ENCODE measurements at places on chromosomes 16 and 17. TPM values are rescaled to one million over a fixed set of nuclear protein-coding genes. Genes with fewer than 3 reads are reported as not detected.
A peak's percentile ranks its signal among the peaks of the same experiment; 100 is the strongest.

DNA sequence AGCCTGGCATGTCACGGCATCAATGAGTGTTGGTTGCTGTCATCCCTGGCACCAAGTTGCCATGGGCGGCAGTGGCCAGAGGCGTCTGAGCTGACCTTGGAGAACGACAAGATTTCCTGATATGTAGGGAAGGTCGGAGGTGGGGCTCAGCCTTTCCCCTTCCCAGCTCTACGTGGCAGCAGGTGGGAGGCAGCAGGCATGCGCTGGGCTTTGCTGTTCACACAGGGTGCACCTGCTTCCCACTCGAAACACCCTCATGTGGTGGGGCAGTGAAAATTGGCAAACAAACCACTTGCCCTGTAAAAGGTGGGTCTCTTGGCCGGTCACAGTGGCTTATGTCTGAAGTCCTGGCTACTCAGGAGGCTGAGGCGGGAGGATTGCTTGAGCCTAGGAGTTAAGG is 12.3 kb upstream of the TFAP4 start:
- no peaks in the 10 kb centered on the region for H3K27me3 ChIP-seq
- no peak overlapping the region for H3K4me3 ChIP-seq
- no peak for DNase-seq
- H3K27ac ChIP-seq: no peak overlapping the region

GRCh38 chr17:38397227-38397626 is 31.0 kb upstream of the ARHGAP23 start:
- H3K27me3 ChIP-seq: no peaks in the 10 kb centered on the region
- H3K36me3 ChIP-seq: no peaks in the 10 kb centered on the region
- no peak overlapping the region for H3K27ac ChIP-seq
- DNase-seq: no peak
- H3K4me1 ChIP-seq: no peaks in the 10 kb centered on the region

STX8 gene
- 76.1 TPM for total RNA-seq

GRCh38 chr16:23423496-23424049 is 29.4 kb downstream of the COG7 start:
- DNase-seq: peak; percentile 29
- peaks cover 18% of the 10 kb centered on the region for H3K4me1 ChIP-seq
- H3K4me3 ChIP-seq: no peak overlapping the region
- H3K27ac ChIP-seq: peak overlapping the region; percentile 76
- no peaks in the 10 kb centered on the region for H3K27me3 ChIP-seq

- no peak overlapping the region for H3K27ac ChIP-seq
- no peaks in the 10 kb centered on the region for H3K4me1 ChIP-seq
Measured at GRCh38 chr16:17556276-17557052, 85.7 kb upstream of the XYLT1 start.

- peaks cover 21% of the 10 kb centered on the region for H3K4me1 ChIP-seq
- H3K27ac ChIP-seq: peak overlapping the region; percentile 37
- peak; percentile 80 for DNase-seq
- peak overlapping the region; percentile 50 for H3K4me3 ChIP-seq
Measured at GRCh38 chr17:81483085-81483861, 29.3 kb downstream of the ACTG1 start.

GRCh38 chr17:50584749-50585148 is 24.2 kb downstream of the CACNA1G start:
- no peaks in the 10 kb centered on the region for H3K27me3 ChIP-seq
- no peak overlapping the region for H3K4me3 ChIP-seq
- no peaks in the 10 kb centered on the region for H3K36me3 ChIP-seq
- no peak for DNase-seq
- H3K4me1 ChIP-seq: peaks cover 21% of the 10 kb centered on the region
- peak overlapping the region; percentile 29 for H3K27ac ChIP-seq

DNA sequence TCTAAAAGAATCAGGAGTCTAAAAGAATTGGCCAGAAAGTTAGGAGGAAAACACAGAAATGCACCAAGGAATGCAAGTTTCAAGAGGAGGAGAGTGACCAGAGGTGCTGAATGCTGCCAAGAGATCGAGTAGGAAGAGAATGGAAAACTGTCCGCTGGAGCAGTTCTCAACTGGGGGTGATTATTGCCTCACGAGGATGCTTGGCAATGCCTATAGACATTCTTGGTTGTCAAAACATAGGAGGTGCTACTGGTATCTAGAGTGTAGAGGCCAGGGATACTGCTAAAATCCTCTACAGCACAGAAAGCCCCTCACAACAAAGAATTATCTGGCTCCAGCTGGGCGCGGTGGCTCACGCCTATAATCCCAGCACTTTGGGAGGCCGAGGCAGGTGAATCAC is 82.1 kb upstream of the NOL11 start:
- DNase-seq: no peak
- no peak overlapping the region for H3K27ac ChIP-seq
- H3K4me3 ChIP-seq: no peak overlapping the region
- peaks cover 50% of the 10 kb centered on the region for H3K4me1 ChIP-seq
- H3K36me3 ChIP-seq: no peaks in the 10 kb centered on the region
- H3K27me3 ChIP-seq: no peaks in the 10 kb centered on the region

GRCh38 chr17:75846692-75847613 is 2.7 kb upstream of the UNC13D start:
- H3K27ac ChIP-seq: peak overlapping the region; percentile 86
- H3K36me3 ChIP-seq: peaks cover 64% of the 10 kb centered on the region
- no peaks in the 10 kb centered on the region for H3K27me3 ChIP-seq
- H3K4me1 ChIP-seq: peaks cover 78% of the 10 kb centered on the region
- DNase-seq: no peak

DNA sequence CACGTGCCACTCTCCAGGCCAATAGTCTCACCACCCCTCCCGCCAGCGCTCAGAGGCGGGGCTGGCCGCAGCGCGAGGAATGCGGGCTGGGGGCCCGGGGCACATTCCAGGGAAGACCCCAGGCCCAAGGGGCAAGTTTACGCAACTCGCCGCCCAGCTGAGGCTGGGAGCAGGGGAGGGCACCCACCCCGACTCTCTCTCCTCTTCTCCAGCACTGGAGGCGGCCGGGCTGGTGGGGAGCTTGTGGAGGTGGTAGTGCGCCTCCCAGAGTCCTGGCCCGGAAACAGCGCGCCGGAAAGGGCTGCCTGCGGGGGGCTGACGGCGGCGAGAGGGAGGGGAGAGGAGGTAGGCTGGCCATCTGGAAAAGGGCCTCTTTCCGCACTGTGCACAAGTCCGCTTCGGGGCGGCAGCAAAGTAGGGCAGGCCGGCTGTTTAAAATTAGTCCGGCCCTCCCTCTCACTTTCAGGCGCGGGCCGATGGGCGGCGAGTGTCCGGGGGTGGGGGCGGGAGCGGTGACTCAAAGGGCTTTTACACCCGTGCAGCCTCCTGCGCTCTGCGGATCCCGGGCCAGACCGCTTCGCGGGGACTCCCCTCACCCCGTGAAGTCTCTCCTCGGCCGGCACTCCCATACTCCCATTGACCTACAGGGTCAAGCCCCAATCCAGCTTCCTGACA is 1.1 kb downstream of the FHOD1 start:
- H3K27me3 ChIP-seq: no peaks in the 10 kb centered on the region
- no peaks in the 10 kb centered on the region for H3K36me3 ChIP-seq
- peak overlapping the region; percentile 95 for H3K27ac ChIP-seq
- H3K4me3 ChIP-seq: peak overlapping the region; percentile 69
- DNase-seq: peak; percentile 84
- H3K4me1 ChIP-seq: peaks cover 34% of the 10 kb centered on the region

DNA sequence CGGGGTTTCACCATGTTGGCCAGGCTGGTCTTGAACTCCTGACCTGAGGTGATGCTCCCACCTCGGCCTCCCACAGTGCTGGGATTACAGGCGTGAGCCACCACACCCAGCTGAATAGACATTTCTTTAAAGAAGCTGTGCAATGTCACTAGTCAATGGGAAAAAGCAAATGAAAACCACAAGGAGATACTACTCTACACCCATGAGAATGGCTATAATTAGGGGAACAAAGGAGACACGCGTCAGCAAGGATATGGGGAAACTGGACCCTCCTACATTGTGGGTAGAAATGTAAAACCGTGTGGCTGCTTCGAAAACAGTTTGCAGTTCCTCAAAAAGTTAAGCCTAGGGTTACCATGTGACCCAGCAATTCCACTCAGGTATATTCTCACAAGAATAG is 103.4 kb downstream of the VPS53 start:
- H3K4me3 ChIP-seq: no peak overlapping the region
- H3K36me3 ChIP-seq: no peaks in the 10 kb centered on the region
- peak overlapping the region; percentile 71 for H3K27ac ChIP-seq
- no peaks in the 10 kb centered on the region for H3K27me3 ChIP-seq
- DNase-seq: no peak

DNA sequence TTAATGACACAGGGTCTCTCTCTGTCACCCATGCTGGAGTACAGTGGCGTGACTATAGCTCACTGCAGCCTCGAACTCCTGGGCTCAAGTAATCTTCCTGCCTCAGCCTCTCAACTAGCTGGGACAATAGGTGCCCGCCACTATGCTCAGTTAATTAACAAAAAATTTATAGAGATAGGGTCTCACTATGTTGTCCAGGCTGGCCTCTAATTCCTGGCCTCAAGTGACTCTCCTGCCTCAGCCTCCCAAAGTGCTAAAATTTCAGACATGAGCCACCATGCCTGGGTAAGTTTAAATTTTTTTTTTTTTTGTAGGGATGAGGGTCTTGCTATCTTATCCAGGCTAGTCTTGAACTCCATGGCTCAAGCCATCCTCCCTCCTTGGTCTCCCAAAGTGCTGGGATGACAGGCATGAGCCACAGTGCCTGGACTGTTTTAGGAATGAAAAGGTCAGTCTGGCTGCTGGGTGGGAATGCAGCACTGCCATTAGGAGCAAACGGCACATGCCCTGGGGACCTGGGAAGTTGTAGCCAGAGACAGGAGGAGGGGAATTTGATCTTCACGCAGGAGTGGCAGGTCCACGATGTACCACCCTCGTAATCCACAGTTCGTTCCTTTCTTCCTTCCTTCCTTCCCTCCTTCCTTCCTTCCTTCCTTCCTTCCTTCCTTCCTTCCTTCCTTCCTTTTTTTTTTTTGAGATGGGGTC is 106.7 kb downstream of the HAPSTR1 start:
- H3K27ac ChIP-seq: no peak overlapping the region
- H3K4me1 ChIP-seq: peaks cover 5% of the 10 kb centered on the region
- H3K4me3 ChIP-seq: no peak overlapping the region

DNA sequence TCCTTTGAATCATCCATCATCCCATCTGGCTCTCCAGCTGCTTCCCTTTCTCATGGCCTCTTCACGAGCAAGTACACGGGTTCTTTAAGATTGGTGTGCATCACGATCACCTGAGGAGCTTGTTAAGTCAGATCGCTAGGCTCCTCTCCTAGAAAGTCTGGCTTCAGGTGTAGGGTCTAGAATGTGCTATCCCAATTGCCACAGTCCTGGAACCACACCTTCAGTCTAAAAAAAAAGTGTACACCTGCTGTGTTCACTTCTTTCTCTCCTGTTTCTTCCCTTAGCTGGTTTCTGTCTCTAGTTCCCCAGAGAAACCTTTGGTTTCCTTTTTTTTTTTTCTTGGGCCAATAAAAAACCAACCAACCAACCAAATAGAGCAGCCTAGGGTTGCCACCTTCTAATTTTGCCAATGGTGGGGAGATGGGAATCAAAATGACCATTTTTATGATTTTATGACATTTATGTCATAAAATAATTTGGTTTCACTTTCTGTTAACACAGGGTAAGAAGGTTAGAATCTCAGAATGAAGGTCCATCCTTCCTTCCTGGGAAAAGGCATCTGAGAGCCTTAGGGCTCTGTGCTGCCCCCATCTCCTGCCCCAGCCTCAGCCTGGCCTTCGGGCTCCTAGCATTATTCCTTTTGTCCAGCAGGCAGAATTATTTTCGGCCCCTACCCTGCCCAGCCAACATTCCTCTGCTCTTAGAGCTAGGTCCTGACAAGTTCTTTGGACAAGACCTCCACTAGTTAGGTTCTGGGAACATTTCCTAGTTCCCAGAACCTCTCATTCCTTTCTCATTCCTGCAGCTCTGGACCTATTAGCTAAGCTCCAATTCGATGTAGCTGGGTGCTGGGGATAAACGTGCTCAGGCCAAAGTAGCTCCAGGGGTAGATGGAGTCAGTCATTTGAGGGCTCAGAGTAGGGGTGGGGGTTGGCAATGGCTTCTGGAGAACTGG is 1.9 kb upstream of the GGT6 start:
- H3K4me1 ChIP-seq: peaks cover 12% of the 10 kb centered on the region

- H3K4me3 ChIP-seq: no peak overlapping the region
- H3K27me3 ChIP-seq: no peaks in the 10 kb centered on the region
- H3K27ac ChIP-seq: no peak overlapping the region
- H3K4me1 ChIP-seq: peaks cover 10% of the 10 kb centered on the region
- no peak for DNase-seq
Measured at GRCh38 chr16:2768403-2769089, 8.5 kb downstream of the ELOB start.

DNA sequence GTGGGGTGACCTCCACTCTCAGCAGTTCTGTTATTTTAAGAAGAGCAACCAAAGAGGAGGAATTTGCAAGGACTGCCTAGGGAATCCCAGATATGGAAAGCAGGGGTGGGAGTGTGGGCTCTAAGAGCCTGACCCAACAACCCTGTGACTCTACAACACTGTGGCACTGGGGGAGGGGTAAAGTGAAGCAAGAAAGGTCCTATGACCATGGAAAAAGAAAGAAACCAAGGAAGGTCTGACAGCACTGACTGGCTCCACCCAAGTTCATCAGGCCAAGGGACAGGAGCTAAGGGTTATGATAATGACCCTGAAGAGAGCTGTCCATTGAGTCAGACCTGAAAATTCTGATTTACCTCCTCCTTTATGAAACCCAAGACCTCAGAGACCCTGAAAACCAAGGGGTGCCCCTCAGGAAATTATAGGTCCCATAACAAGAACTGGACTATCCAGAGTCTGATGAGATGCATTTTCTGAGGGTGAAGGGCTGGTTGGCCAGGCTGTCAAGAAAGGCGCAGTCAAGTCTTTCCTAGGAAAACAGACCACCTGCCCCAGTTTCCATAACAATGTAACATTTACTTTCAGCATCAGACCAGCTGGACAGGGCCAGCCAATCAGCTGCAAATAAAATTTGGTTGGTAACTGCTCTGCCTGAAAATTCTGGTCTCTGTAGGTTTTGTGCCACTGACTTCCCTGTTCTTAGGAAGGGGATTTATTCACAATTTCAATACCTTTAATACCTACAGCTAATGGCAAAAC is 53.8 kb upstream of the MTMR4 start:
- no peak overlapping the region for H3K27ac ChIP-seq
- no peaks in the 10 kb centered on the region for H3K36me3 ChIP-seq
- no peak for DNase-seq
- no peaks in the 10 kb centered on the region for H3K27me3 ChIP-seq

CACNG5 gene
- total RNA-seq: not detected

- DNase-seq: peak; percentile 92
- H3K4me3 ChIP-seq: no peak overlapping the region
- no peaks in the 10 kb centered on the region for H3K36me3 ChIP-seq
- H3K4me1 ChIP-seq: peaks cover 82% of the 10 kb centered on the region
Measured at GRCh38 chr16:53090591-53091411, 36.0 kb downstream of the CHD9 start.

BICDL2 gene
- not detected for total RNA-seq

GRCh38 chr16:12703935-12704334 is 99.8 kb downstream of the CPPED1 start:
- H3K27ac ChIP-seq: no peak overlapping the region
- no peak overlapping the region for H3K4me3 ChIP-seq
- no peak for DNase-seq
- H3K27me3 ChIP-seq: no peaks in the 10 kb centered on the region
- no peaks in the 10 kb centered on the region for H3K4me1 ChIP-seq

Data from heart right ventricle (tissue), 16 donors.